Esophagus muscularis mucosa (tissue), 4 donors: ENCODE measurements at places on chromosomes 12 and 14. TPM values are rescaled to one million over a fixed set of nuclear protein-coding genes. Genes with fewer than 3 reads are reported as not detected.

The C1QL4 gene
- not detected for total RNA-seq

The RTN1 gene
- total RNA-seq = 2.9 TPM

The CLEC9A gene
- 0.17 TPM for total RNA-seq

DNA sequence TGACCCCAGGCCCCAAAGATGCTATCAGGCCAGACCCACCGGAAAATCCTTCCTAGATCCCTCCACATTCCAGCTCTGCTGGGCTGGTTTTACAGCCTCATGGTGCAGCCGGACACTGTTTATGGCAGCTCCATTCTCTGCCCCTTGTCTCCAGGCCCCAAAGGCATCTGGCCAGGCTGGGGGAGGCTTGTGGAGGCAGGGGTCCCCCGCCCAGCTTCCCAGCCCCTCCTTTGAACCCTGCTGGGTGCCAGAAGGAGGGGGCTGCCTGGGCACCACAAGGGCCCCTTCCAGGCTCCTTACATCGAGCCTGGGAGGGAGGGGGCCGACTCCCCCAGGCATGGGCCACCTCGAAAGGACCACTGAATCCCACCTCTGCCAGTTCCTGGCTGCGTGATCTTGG lies 19.8 kb upstream of the SMUG1 start:
- H3K4me3 ChIP-seq = no peak overlapping the region
- no peak overlapping the region for H3K27ac ChIP-seq
- H3K27me3 ChIP-seq = peaks cover 3% of the 10 kb centered on the region
- H3K36me3 ChIP-seq = no peaks in the 10 kb centered on the region

- no peaks in the 10 kb centered on the region for H3K36me3 ChIP-seq
- H3K27ac ChIP-seq = peak overlapping the region; percentile 44
- H3K27me3 ChIP-seq = no peaks in the 10 kb centered on the region
- no peak for DNase-seq
Observed at GRCh38 chr12:88923631-88924030, 343.4 kb upstream of the KITLG start.

- H3K27me3 ChIP-seq = no peaks in the 10 kb centered on the region
- no peak for DNase-seq
- H3K4me1 ChIP-seq = peaks cover 87% of the 10 kb centered on the region
- peak overlapping the region; percentile 91 for H3K27ac ChIP-seq
Observed at GRCh38 chr12:109458086-109458485, 19.0 kb downstream of the KCTD10 start.

GRCh38 chr14:38839694-38840365 lies 263.2 kb downstream of the SEC23A start:
- peaks cover 10% of the 10 kb centered on the region for H3K36me3 ChIP-seq
- no peak overlapping the region for H3K4me3 ChIP-seq
- H3K27ac ChIP-seq = no peak overlapping the region
- H3K4me1 ChIP-seq = peaks cover 3% of the 10 kb centered on the region

DNA sequence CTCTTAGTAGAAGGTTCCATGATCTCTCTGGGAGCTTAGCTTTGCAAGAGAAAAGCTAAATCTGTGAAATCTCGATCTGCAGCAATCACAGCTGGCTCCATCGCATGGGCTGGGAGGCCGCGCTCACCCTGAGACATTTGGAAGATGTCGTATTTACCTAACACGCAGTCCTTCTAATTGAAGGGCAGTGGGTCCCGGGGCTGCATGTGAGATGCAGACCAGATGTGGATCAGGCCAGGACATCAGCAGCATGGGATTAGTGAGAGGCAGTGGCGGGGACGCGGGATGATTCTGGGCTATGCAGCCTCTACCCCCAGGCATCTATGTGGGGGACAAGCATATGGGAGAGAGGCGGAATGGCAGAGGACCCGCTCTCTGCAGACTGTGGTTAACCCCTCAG lies 312.4 kb upstream of the RTL1 start:
- no peak overlapping the region for H3K4me3 ChIP-seq
- peak; percentile 74 for DNase-seq
- no peak overlapping the region for H3K27ac ChIP-seq
- no peaks in the 10 kb centered on the region for H3K4me1 ChIP-seq

DNA sequence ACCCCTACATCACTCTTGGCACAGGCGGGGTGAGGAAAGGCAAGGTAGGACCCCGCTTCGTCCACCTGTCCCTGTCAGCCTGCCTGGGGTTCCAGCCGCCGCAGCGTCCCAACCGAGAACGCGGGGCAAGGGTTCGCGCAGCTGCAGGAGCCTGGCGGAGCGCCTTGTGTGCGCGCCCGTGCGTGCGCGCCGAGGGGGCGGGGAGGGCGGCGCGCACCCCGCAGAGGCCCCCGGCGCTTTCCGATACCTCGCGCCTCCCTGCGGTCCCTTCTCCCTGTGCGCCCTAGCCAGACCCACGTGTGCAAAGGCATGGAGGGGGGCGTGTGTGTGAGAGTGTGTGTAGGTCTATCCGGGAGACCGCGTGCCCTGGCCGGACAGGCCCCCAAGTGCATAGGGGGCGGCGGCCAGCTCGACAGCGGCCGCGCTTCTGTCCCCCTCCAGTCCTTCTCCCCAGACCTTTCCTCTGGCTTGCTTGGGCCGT lies 122.4 kb downstream of the TSPAN9 start:
- H3K27me3 ChIP-seq = no peaks in the 10 kb centered on the region
- no peaks in the 10 kb centered on the region for H3K36me3 ChIP-seq
- no peak for DNase-seq
- no peak overlapping the region for H3K27ac ChIP-seq
- H3K4me3 ChIP-seq = peak overlapping the region; percentile 58
